Cardiac septum (tissue), 1 donor: ENCODE measurements at places on chromosomes 1 and 21. TPM values are rescaled to one million over a fixed set of nuclear protein-coding genes. Genes with fewer than 3 reads are reported as not detected.

The ARTN gene
- total RNA-seq, result 0.70 TPM

The TFAP2E gene
- 0.48 TPM for total RNA-seq

- no peak for DNase-seq
Observed at GRCh38 chr1:212791261-212791675, 309 bp downstream of the NSL1 start.

DNA sequence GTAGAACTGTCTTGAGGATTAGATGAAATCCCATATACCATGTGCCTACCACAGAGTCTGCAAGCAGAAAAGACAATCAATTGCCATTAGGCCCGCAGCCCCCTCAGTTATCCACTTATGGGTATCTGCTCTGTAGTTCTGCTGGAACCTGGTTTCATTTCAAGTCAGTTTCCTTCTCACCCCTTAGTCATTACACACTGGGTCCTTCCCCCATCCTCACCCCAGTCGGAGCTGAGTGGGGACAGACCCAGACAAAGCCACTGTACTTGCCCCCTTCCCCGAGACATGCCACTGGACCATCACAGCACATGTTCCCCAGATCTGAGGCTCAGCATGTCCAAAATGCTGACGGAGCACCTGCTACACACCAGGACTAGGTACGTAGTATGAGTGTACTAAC, 21.2 kb downstream of the PGLYRP3 start:
- DNase-seq, result no peak

The OR2AK2 gene
- total RNA-seq, result not detected

DNA sequence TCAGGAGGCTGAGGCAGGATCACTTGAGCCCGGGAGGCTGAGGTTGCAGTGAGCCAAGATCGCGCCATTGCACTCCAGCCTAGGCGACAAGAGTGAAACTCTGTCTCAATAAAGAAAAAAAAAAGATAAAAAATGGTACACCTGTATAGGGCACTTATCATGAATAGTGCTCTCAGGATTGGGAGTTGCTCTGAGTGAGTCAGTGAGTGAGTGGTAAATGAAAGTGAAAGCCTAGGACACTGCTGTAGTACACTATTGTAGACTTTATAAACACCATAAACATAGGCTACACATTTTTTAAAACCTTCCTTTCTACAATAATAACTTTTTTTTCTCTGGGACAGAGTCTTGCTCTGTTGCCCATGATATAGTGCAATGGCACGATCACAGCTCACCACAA, 16.8 kb downstream of the PHTF1 start:
- no peak for DNase-seq

The SAMD13 gene
- 0.78 TPM for total RNA-seq

The CATSPERE gene
- 0.38 TPM for total RNA-seq

GRCh38 chr1:230122366-230123279, 55.6 kb downstream of the GALNT2 start:
- DNase-seq, result no peak
